ENCODE measurements at places on chromosomes 5 and 9.
A peak's percentile ranks its signal among the peaks of the same experiment; 100 is the strongest.

DNA sequence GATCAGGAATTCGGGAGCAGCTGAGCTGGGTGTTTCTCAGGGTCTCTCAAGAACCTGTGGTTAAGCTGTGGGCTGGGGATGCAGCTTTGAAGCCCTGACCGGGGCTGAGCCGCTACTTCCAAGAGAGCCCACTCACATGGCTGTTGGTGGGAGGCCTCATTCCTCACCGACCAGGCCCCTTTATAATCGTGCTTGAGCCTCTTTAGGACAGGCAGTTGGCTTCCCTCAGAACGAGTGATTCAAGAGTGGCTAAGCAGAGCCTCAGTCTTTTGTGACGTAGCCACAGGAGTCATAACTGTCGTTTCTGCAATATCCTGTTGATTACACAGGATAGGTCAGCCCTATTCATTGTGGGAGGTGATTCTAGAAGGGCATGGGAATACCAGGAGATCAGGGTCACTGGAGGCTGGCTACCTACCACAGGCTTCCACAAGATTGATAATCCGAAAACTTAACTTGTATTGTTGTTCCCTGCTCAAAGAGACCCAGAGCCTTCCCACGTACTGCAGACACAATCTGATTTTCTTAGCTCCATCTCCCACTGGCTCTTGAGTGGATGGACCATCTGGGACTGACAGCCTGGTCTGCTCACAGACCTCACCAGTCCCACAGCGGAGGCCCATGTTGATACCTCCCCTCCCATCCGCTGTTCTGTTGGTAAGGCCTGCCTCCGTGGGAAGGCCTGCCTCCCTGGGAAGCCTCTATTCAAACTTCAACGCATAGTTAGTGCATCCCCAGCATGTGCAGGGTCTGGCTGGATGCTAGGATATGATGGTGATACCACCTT is 3.0 kb upstream of the ERGIC1 start:
- DNase-seq: no peak

- no peak for DNase-seq
Measured at GRCh38 chr5:139650031-139650688, 2.0 kb downstream of the CXXC5 start.

DNA sequence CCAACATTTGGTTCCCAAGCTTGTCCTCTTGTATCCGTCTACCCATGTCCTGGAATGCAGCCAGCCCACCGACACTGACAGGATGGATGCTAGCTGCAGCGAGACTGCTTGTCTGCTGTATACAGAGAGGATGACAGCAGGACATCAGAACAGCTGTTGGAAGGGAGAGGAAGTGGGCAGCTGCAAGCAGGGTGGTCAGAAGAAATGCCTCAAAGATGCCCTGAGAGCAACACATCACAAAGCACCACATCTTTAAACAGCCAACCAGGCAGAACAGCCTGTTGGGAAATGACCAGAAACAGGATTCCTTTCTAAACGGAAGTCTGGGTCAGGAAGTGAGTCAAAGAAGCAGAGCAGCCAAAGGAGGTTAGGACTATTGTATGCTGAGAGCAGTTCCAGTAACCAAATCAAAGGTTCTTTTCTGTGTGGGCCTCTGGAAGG is 219.1 kb downstream of the NDUFS4 start:
- no peak for DNase-seq

GRCh38 chr5:76389513-76390154 is 13.5 kb upstream of the IQGAP2 start:
- DNase-seq: no peak

- DNase-seq: no peak
Measured at GRCh38 chr5:112956606-112957005, 20.0 kb upstream of the DCP2 start.

- DNase-seq: no peak
Measured at GRCh38 chr9:89444274-89444673, 53.6 kb downstream of the SEMA4D start.

DNA sequence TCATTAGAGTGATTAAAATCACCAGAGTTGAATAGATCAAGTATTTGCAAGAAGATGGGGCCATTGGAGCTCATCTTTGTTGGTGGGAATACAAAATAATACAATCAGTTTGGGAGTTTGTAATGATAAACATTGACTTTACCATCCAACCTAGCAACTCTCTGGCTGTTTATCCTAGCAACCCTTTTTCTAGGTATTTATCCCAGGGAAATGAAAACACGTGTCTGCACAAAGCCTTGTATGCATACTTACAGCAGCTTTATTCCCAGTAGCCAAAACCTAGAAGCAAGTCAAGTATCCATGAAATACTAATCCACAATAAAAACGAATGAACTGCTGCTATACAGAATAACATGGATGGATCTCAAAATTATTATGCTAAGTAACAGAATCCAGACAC is 152.7 kb upstream of the DAB2 start:
- no peak for DNase-seq

DNA sequence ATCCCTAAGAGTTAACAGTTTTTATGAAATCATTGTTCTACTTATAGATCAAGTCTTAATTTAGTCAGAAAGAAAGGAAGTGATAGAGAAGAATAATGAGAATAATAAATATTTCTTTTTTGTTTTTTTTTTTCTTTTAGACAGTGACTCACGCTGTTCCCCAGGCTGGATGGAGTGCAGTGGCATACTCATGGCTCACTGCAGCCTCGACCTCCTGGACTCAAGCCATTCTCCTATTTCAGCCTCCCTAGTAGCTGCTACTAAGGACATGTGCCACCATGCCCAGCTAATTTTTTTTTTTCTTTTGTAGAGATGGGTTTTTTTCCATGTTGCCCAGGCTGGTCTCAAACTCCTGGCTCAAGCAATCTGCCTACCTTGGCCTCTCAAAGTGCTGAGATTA is 11.0 kb downstream of the IFNA21 start:
- no peak for DNase-seq

GRCh38 chr5:176185133-176185733 is 53.0 kb upstream of the SIMC1 start:
- DNase-seq: no peak

DNA sequence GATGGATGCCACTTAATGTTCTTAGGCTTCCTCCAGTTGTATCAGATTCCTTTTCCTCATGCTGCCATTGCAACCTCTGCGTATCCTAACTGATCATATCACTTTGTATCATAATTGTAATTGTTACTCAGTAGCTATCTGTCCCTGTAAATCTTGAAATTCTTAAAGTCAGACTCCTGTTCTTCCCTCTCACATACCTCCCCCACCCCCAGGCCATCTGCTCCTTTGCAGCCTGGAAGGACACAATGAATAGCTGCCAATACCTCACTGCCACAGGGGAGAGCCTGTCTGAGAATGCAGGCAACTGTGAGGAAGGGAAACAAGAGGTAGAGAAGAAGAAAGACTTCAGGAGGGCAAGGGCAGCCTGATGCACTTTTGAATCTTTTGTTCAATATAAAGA is 228.5 kb downstream of the ENC1 start:
- no peak for DNase-seq

GRCh38 chr9:121566481-121567465 is 67.1 kb upstream of the GGTA1 start:
- DNase-seq: no peak

- no peak for DNase-seq
Measured at GRCh38 chr9:81825846-81826516, 102.2 kb upstream of the SPATA31D4 start.

- peak; percentile 13 for DNase-seq
Measured at GRCh38 chr5:134526483-134527155, 1.1 kb downstream of the JADE2 start.
